ENCODE measurements at places on chromosomes 2 and 18.

DNA sequence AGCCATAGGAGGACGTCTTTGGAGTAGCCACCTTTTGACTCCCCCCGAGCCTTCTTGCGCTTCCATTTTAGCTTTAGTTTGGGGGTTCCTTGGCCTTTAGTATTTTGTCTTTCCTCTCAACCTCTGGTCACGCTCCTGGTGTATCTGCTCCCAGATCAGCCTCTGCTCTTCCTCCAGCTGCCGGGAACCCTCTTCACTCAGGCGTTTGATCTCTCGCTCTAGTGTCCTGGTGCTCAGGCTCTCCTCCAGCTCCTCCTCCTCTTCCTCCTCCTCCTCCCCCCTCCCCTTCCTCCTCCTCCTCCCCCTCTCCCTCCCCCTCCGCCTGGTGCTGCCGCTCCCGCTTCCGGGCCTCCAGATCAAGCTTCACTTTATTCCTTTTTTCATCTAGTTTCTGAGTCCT is 1082.3 kb upstream of the TMEFF2 start:
- DNase-seq = no peak

- no peak for DNase-seq
These were observed 135.6 kb downstream of the GALNT1 start for GRCh38 chr18:35717182-35717581.

- DNase-seq = no peak
These were observed 83.6 kb downstream of the MREG start for GRCh38 chr2:215929602-215930335.

GRCh38 chr2:41954304-41955291 is 93.2 kb upstream of the PKDCC start:
- DNase-seq = no peak

- peak; percentile 44 for DNase-seq
These were observed 19.8 kb downstream of the CCT7 start for GRCh38 chr2:73253901-73254300.

GRCh38 chr2:16102976-16103380 is 162.6 kb downstream of the MYCN start:
- no peak for DNase-seq

DNA sequence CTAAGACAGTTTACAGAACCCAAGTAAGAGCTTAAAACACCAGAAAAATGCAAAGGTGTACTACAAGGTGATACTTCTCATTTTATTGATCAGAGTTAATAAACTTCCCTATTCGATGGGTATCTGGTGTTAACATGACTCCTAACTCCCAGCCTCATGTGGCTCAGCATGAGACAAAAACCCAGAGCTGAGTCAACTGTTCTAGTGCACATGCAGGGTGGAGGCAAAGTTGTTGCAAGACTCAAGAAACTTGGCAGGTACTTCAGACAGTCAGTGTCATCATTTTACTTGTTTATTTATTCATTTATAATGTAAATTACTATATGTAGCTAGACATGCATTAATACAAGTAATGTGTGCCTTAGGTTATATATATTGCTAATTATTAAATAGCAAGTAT is 216.6 kb upstream of the DSEL start:
- DNase-seq = no peak
